Stimulated activated CD8-positive, alpha-beta memory T cell treated with anti-CD3 and anti-CD28 coated beads, Interleukin-4, amount 100 ng/mL, for 4 hours (primary cell): ENCODE measurements at places on chromosomes 3 and 15.

DNA sequence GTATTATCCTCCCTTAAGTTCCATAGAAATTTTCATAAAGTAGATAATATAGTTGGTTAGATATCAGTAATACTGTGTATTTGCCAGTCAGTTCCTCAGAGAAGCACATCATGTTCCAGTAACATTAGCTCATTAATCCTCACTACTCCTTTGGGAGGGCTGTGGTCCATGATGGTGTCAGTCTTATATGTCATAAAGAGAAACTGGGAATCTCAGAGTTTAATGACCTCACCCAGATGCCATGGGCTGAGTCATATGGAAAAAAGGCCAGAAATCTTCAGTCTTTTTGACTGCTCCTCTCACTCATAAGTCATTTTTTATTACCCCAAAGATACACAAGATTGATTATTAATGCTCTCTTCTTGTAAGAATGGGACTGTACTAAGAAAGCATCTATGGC, 188.6 kb downstream of the CHL1 start:
- DNase-seq, result no peak

DNA sequence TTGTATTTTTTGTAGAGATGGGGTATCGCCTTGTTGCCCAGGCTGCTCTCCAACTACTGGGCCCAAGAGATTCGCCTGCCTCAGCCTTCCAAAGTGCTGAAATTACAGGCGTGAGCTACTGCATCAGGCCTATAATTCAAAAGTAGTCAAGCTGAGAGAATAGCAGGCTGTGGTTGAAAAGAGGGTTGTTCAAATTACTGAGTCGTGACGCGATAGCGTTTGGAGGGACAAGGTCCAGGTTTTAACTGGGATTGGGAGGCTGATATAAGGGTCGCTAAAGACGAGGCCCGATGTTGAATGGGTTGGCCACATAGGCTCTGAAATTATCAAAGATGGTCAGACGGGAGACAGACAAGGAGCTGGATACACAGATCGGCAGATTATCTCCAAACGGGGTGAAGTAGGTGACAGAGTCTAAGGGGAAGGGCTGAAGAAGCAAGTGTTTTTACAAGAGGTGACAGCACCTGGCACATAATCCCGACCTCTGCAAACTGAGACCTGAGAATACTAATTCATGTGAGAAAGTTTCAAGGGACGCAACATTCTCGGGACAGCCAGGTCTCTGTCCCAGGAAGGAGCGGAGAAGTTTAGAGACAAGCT, 759 bp upstream of the ARID3B start:
- no peak for DNase-seq

DNA sequence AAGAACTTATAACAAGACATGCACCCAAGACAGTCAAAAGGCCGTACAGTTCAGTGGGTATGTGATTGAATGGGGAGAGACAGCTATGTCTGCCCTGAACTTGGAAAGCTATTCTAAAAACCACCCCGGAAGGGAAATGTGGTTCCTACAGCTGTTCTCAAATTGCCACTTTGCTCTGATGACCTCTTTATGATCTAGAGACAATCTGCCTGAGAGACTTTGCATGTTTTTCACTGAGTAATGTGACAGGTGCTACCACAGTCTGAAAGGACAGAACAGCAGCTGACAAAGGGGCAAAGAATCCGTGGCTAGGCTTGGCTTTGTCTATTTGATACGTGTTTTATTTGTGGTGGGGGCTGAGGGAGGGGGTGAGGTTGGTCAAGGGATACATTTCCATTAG, 148.3 kb upstream of the NPHP3 start:
- no peak for DNase-seq

DNA sequence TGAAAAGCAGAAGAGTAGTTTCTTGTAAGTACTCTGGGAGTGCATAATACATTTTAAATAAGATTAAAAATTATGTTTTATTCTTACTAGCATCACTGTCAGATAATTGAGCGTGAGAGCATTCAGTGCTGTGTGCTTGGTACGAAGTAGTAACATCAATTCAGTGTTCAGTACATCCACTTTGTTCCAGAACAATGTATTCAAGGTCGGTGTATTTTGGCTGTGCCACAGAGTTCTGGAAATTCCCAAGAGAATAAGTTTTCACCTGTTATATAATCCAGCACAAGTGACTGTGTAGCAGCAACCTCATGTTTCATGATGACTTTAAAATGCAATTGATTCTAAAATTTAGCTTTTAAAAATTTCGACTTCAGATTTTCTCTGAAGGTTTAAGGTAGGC, 130.6 kb downstream of the IGF1R start:
- no peak for DNase-seq

- no peak for DNase-seq
Measured at GRCh38 chr3:43285644-43286043, 696 bp upstream of the SNRK start.

DNA sequence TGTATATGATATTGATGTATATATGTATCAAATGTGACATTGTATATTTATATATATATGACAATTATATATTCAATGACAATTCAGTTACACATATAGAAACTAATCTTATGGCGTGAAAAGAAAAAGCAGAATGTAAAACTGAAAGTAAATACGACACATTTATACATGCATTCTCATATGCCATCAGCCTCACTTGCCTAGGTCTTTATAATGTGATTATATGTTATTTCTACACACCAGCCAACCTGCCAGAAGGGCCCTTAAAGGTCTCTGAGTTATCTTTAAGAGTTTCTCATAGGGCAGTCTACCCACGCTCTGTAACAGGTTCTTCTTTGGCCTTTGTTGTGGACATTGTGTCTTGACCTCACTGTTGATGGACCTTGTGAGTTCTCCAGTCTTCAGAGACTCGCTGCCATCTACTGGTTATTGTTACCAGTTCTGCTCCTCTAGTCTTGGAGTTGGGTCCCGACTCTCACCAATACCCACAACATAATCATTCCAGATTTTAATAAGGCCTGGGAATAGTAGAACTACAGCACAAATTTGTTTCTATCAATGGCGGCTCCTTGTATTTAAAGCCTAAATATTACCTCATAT, 371.5 kb upstream of the GOLIM4 start:
- DNase-seq, result no peak

- DNase-seq, result no peak
Measured at GRCh38 chr3:171966533-171967136, 72.7 kb upstream of the FNDC3B start.

GRCh38 chr3:59027607-59028006, 22.2 kb downstream of the CFAP20DC start:
- no peak for DNase-seq

GRCh38 chr15:71892335-71892734, 82.0 kb downstream of the NR2E3 start:
- no peak for DNase-seq

DNA sequence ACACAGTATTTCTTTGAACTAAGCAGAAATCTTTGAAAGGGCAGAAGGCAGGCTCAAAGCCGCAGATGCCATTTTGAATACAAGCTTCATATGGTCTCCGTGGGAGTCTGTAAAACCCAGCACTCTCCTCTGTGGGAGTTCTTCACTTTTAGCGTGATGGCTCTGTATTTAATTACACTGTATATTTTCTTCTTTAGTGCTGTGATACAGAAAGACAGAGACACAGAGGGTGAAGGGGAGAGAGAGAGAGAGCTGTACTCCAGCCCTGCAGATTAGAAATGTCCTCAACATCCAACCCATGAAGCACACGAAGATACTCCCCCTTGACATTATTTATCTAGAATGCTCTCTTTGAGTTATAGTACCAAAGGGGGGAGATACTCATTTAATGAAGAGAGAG, 752.6 kb upstream of the NR2F2 start:
- no peak for DNase-seq

DNA sequence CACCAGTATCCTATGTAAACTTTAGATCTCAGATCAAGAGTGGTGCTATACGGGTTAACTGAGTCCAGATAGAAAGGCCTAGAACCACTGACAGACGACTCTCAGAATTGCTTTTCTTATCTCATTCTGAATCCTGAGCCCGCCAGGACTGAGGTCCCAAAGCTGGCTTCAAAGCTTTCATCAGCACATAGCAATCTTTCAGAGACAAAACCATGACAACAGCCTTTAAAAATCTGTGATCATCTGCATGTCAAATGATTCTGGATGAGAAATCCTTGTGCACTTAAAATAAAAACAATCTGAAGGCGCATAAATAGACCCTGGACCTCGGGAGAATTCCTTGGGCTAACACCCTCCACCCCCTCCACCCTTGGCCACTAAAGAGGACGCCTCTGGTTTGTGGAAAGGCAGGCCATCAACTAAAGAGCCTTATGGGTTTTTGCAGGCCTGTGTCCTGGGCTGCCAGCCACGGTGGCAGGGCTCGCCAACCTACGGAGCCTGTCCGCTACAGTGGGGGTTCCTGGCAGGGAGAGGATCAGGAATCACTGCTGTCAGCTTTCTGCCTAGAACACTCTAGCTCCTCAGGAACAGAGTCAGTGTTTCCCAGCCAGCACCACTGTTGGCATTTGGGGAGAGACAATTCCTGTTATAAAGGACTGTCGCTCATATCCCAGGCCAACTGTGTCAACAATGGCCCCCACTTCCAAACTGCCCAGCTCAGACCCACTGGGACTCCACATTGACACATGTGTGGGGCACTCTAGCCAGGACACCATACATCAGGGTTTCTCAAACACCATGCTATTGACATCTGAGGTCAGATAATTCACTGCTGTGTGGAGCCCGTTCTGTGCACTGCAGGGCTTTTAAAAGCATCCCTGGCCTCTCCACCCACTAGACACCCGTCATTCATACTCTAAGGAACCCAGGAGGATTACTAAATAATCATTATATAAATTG, 20.2 kb downstream of the TLE3 start:
- no peak for DNase-seq
